ENCODE measurements at places on chromosomes 2 and 18.

GRCh38 chr2:155442755-155443372 lies 744.4 kb downstream of the KCNJ3 start:
- DNase-seq = no peak

DNA sequence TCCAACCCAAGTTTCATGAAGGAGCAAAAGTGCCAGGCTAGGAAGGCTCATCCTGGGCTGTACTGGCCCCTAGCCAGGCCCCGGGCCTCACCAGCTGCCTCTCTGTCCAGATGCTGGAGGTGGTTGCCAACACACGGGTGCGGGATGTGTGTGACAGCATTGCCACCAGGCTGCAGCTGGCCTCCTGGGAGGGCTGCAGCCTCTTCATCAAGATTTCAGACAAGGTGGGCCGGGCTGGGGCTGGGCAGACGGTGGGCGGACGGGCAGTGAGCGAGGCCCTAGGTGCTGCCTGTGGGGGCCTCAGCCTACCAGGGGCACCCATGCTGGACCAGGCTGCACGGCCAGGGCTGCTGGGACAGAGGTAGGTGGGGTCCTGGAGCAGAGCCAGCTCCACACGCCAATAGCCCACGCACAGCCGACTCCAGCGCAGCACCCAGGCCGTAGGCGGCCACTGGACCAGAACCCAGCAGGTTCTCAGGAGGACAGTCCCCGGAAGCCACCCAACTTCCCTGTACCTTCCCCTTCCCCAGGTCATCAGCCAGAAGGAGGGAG lies 11.8 kb upstream of the GPR17 start:
- no peak for DNase-seq

- no peak for DNase-seq
These were observed 62.4 kb upstream of the GCFC2 start for GRCh38 chr2:75772908-75773630.

DNA sequence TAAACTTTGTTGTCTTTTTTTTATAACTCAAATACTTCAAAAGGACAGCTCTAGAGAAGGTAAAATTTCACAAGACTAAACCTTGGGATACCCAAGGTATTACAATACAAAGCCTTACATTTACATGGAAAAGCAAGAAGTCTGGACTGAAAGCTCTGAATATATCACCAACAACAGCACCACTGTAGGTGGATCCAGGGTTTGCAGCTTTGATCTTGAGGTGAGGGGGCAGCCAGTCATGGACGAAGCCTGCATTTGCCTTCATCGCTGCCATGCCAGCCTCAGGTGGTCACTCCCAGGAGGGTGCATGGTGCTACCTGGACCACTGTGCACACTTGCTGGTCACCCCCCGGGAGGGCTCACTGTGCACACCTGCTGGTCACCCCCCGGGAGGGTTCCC lies 36.6 kb downstream of the RBFA start:
- DNase-seq = no peak

GRCh38 chr18:37537868-37538525 lies 27.6 kb downstream of the CELF4 start:
- DNase-seq = no peak

Measured in NCI-H524 treated with DMSO at 0.1 percent for 48 hours (cell line).